Effector CD4-positive, alpha-beta T cell (primary cell): ENCODE measurements at places on chromosomes 7 and 10.

DNA sequence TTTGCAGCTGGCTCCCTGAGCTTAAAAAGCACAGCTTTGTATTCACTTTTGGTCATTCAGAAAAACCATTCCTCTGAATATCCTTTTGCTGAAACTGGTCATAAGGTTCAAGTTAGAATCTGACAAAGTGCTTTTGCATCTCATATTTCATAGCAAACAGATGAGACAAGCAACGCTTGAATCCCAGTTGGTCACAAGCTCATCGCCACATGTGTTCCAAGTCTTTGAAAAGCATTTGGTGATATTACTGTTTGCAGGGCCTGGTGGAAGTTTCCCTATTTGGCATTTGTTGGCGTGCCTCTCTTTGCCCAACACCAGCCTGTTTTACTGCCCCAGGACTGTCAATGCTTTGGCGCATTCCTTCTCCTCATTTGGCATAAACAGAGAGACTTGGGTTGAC, 10.3 kb downstream of the TACC2 start:
- no peak for DNase-seq

DNA sequence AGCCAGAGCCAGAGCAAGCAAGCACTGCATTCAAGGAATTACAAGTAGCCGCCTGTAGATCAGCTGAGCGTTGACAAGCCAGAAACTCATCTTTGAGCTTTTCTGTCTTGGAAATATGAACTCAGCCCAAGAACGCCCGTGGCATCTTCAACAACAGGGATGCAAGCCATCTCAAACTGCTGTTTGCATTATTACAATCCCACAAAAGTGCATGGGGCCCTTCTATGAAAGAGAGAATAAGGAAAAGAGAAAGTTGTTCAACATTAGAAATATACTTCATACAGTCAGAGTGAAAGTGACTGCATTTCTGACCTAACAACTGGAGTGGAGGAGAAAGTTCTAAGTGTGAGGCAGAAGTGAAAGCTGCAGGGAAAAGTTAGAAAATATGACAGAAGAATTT, 6.5 kb downstream of the SGCE start:
- no peak for DNase-seq

- DNase-seq = no peak
Measured at GRCh38 chr10:6270951-6271350, 68.2 kb downstream of the PFKFB3 start.

DNA sequence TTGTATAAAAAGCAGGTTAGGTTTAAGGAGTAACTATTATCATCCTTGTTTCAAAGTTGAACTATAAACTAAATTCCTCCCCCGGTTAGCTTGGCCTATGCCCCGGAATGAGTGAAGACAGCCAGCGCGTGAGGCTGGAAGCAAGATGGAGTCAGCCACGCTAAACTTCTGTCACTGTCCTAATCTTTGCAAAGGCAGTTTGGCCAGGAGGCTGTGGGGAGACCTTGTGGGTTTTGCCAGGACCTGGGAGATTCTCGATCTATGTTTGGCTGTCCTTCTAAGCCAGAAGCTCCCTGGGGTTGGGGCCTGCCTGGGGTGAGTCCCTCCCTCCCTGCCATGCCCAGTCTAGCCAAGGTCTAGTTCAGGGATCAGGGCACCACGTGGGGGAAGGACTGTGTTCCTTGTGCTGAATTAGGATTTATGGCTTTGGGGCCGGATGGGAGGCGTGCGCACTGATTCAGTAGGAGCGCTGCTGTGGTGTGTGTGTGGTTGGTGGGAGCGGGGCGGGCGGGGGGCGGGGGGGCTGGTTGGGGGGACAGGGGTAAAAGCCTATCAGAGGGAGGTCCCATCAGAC, 871 bp upstream of the GTF2IRD1 start:
- no peak for DNase-seq

- DNase-seq = peak; percentile 16
Measured at GRCh38 chr10:117373823-117374505, 1.3 kb downstream of the PDZD8 start.

GRCh38 chr10:62270020-62270419, 1.4 kb upstream of the RTKN2 start:
- DNase-seq = no peak

- DNase-seq = no peak
Measured at GRCh38 chr7:128795129-128795528, 3.4 kb downstream of the CCDC136 start.

GRCh38 chr7:66693331-66693730, 47.2 kb upstream of the RABGEF1 start:
- no peak for DNase-seq

- no peak for DNase-seq
Measured at GRCh38 chr7:100590077-100590737, 4.1 kb downstream of the FBXO24 start.

GRCh38 chr10:101769541-101770180, 6.3 kb downstream of the FGF8 start:
- no peak for DNase-seq

DNA sequence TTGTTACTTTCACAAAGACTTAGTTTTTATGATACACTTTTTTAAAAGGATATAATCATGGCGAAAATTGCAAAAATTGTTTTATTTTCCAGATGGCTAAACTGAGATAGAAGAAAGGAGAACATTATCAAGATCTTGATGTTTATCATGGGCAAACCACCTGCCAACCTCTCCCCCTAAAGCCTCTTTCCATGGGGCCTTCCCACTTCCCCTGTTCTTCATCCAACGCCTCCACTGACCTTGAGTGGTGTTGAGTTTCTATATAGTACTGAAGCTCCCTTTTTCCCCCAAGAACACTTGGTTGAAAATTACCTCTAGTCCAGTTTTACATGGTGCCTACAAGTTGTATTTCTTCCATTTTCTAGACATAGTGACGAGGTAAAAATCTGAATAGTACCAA, 5.0 kb downstream of the CREB3L2 start:
- DNase-seq = no peak

DNA sequence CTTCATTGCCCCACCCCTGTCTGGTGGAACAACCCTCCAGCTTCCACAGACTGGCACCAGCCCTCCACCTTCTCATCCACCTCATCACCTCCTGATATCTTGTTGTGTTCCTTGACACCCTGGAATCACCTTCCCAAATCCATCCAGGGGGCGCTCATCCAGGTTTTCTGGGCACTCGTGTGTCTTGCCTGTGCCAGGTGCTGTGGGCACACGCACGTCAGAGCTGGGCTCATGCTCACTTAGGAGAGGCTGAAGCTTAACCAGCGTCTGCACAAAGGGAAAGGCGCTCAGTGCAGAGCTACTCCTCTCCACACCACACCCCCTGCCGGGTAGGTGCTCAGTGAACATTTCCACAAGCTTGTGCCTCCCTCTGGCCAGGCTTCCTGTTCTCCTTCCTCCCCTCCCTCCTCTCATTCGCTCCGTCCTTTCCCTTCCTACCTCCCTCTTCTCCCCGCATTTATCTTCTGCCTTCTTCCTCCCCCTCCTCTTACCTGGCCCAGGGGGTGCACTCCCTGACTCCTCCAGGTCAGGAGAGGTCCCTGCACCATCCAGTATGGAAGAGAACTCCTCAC, 4.8 kb downstream of the ADCYAP1R1 start:
- no peak for DNase-seq

DNA sequence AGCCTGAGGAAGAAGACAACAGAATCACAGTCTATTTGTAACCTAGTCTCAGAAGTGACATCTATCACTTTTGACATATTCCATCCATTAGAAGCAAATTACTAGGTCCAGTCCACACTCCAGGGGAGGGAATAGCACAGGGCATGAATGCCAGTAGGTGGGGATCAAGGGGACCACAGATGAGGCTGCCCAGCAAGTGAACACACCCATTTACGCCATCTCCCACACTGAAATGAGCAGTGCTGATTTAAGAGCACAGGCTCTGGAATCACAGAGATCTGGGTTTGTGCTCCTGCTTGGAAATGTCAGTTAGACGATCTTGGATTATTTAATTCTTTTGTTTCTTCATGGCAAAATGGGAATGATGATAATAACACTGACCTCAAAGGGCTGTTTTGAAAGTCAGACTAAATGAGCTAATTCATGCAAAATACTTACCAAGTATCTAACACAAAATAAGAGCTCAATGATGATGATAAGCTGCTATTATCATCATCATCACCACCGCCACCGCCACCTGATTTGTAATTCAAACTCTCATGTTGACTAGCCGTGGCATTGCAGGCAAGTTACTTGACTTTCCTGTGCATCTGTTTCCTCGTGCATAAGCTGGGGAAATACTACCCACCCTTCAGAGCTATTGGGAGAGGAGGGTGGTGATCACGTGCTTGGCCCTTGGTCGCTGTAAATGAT, 138.9 kb upstream of the KLF14 start:
- no peak for DNase-seq

GRCh38 chr10:127424594-127425264, 124.4 kb upstream of the NPS start:
- DNase-seq = no peak

- DNase-seq = no peak
Measured at GRCh38 chr7:102978284-102978683, 65.5 kb downstream of the LRRC17 start.

- no peak for DNase-seq
Measured at GRCh38 chr7:35699796-35700305, 4.9 kb upstream of the HERPUD2 start.

GRCh38 chr7:144006029-144006691, 6.0 kb downstream of the OR6B1 start:
- no peak for DNase-seq

DNA sequence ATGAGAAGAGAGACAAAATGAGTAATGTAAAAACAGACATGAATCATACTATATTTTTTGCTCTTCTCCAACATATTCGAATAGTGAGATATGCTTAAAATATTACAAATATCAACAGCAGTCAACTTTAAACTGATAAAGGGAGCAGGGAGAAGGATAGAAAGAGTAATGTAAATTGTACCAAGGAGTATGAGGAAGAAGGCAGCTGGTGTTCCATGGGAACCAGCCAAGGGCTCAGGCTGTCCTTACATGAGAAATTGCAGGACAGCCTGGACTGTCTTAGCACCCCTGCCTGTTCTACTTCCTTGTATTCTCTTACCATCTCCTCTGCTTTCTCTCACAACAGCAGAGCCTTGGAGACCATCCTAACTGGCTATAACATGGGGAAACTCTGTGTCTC, 128.7 kb downstream of the TSPAN12 start:
- DNase-seq = no peak

- no peak for DNase-seq
Measured at GRCh38 chr10:129970465-129971364, 6.6 kb upstream of the EBF3 start.

DNA sequence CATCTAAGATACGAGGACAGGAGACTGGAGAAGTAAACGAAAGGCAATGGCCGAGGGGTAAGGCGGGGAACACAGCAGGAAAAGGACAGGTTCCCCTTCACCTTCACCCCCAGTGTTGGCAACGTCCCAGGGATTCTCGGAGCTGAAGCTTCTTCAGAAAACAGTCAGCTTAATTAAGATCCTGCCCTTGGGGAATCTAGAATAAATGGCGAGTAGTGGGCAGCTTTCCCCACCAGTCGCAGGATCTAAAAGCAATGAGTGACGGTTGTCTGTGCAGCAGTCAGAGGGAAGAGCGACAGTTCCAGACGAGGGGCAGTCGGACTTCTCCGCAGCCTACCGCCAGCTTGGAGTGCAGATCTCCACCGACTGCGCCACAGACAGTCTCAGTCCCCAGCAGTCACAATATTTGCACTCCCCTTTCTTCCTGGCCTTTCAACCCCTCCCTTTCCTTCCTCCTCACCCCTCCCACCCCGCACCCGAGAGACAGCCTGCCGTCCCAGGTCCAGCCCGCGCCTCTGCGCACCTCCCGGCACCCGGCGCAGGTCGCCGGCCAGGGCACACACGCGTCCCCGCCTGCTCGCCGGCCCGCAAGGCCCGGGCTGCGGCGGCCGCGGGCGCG, 10.9 kb upstream of the SP8 start:
- DNase-seq = no peak

GRCh38 chr7:128025380-128025779, 5.9 kb downstream of the LRRC4 start:
- no peak for DNase-seq

DNA sequence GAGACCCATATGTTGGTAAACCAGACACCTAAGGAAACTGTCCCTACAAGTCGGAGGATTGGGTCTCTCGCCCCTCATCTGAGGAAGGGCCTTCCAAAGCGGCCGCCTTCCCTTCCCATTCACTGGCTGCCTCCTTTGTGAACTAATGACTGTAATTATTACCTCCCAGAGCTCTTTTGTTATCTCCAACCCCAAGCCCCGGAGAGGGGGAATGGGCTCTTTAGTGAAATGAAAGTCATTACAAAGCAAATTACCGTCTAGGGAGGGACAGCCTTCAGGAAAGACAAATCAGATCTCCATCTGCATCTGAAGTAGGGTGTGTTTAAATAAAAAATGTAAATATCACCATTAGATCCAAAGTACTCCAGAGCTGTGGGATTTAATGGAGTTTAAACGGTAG, 2.6 kb upstream of the GAD2 start:
- no peak for DNase-seq

GRCh38 chr10:99276848-99277486, 41.3 kb upstream of the HPSE2 start:
- no peak for DNase-seq

- DNase-seq = no peak
Measured at GRCh38 chr10:69957886-69958555, 94.6 kb upstream of the MACROH2A2 start.

DNA sequence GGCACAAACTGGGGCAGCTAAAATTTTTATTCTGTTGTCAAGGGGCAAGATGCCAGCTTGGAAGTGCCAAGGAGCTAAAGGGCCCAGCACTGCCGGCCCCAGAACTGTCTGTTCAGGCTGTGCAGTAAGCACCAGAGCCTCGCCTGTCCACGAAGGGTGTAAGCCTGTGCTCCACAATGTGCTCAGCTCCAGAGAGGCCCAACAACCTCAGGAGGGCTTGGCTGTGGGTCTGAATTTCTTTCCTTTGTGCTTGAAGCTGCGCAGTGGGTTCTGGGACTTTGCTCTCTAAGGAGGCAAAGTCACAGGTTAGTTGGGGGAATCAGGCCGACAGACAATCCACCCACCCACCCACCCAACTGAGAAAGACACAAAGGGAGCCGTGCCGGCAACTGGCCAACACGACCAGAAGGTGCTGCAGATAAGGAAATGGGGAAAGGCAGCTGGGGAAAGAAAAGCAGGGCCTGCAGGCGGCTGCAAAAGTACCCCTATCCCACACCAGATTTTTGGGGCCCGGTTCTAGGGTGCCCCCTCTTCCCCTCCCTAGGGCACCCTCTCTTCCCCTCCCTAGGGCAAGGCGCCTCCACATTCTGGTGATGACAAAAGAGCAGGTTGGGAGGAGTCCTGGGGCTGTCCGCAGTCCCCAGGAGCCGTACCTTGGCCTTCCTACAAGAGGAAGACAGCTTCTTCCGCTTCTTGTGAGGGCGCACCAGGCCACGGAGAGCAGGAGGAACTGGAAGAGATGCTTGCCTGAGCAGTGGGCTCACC, 7.7 kb downstream of the DDX56 start:
- DNase-seq = no peak
